ENCODE measurements at places on chromosomes 3 and 15.

GRCh38 chr3:64067506-64068346 lies 44.4 kb upstream of the PSMD6 start:
- no peak for DNase-seq

GRCh38 chr3:38255627-38256026 lies 10.0 kb upstream of the SLC22A13 start:
- DNase-seq = no peak

GRCh38 chr15:98628216-98628615 lies 20.1 kb upstream of the IGF1R start:
- no peak for DNase-seq

- no peak for DNase-seq
Measured at GRCh38 chr15:63050731-63051155, 8.2 kb downstream of the TPM1 start.

GRCh38 chr3:38578551-38578950 lies 70.9 kb downstream of the SCN5A start:
- DNase-seq = no peak

DNA sequence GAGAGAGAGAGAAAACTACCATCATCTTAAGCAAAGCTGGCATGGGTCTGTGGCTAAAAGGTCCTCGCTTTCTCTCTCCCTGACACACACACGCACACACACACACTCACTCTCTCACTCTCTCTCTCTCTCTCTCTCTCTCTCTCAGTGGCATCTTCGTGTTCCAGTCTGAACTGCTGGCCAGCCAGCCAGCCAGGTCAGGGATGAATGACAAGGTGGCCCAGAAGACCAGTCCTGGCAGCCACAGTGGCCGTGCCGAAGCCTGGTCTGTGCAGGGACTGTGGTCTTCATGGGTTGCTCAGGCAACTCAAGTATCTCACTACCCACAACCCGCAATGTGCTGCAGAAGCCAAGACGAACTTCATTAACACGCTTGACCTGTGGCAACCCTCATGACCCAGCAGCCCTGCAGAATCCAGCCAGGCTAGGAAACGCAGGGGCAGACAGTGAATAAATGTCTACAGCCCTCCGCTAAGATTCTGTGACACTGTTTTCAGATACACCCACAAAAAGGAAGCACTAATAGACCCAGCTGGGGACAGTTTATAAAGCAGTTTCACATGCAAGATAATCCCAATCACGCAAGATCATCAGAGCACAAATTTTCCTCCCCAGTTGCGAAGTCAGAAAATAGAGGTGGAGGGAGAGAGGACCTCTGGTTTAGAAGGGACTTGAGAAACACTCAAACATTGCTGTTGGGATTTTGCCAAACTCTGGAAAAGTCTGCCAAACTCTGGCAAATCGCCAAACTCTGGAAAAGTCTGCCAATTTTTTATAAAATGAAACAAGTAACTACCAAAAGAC lies 66.4 kb downstream of the XXYLT1 start:
- DNase-seq = no peak
